ENCODE measurements at places on chromosomes 1 and 21. TPM values are rescaled to one million over a fixed set of nuclear protein-coding genes. Genes with fewer than 3 reads are reported as not detected.

GRCh38 chr1:172345077-172345476 is 75.4 kb upstream of the C1orf105 start:
- no peaks in the 10 kb centered on the region for H3K36me3 ChIP-seq
- no peak overlapping the region for H3K4me3 ChIP-seq
- no peaks in the 10 kb centered on the region for H3K4me1 ChIP-seq

DNA sequence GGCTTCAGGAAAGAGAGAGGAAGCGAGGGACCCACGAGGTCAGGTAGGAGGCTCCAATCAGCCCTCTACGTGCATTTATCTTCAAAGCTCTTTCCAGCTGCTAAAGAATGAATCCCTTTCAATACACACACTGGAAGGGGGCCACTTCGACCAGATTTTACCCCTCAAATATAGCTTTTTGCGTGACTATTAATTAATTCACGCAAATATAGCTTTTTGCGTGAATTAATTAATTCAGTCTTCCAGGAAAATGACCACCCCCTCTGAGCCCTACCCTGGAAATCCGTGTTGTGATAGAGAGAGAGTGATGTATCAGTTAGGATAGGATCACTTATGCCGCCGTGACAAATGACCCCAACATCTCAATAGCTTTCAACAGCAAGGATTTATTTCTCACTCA is 265.2 kb upstream of the TMEM51 start:
- no peak for DNase-seq
- H3K36me3 ChIP-seq = no peaks in the 10 kb centered on the region

DNA sequence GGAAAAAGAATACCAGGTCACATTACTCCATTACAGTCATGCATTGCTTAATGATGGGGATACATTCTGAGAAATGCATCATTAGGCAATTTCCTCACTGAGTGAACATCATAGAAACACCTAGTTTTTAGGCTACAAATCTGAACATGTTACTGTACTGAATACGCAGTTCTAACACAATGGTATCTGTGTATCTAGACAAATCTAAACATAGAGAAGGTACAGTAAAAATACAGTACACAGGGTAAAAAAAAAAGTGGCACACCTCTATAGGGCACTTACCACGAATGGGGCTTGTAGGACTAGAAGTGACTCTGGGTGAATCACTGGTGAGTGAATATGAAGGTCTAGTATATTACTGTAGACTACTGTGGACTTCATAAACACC is 115.7 kb downstream of the AKT3 start:
- peaks cover 6% of the 10 kb centered on the region for H3K4me1 ChIP-seq
- no peak overlapping the region for H3K27ac ChIP-seq
- H3K27me3 ChIP-seq = no peaks in the 10 kb centered on the region
- no peaks in the 10 kb centered on the region for H3K36me3 ChIP-seq
- DNase-seq = no peak

DNA sequence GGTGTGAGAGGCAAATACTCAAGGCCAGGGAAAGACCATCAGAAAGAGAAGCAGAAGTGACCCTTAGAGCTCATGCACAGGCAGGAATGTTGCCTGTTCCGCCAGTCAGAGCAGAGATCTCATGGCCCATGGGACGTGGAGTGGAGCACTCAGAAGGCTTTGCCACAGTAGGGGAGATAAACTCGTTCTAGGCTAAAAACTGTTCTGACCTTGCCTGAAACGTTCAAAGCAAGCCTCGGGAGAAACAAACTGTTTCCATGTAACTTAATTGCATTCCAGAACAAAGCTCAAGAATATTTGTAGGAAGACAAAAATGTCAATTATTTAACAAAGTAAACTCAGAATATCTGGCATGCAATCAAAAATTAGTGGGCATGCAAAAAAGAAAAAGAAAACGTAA is 20.7 kb upstream of the SLC19A1 start:
- no peaks in the 10 kb centered on the region for H3K27me3 ChIP-seq
- no peaks in the 10 kb centered on the region for H3K36me3 ChIP-seq
- no peak for DNase-seq
- no peak overlapping the region for H3K27ac ChIP-seq
- H3K4me1 ChIP-seq = no peaks in the 10 kb centered on the region
- H3K4me3 ChIP-seq = no peak overlapping the region

GRCh38 chr1:57474137-57474750 is 50.4 kb upstream of the DAB1 start:
- no peaks in the 10 kb centered on the region for H3K27me3 ChIP-seq
- no peaks in the 10 kb centered on the region for H3K4me1 ChIP-seq
- H3K4me3 ChIP-seq = no peak overlapping the region
- H3K36me3 ChIP-seq = no peaks in the 10 kb centered on the region

DNA sequence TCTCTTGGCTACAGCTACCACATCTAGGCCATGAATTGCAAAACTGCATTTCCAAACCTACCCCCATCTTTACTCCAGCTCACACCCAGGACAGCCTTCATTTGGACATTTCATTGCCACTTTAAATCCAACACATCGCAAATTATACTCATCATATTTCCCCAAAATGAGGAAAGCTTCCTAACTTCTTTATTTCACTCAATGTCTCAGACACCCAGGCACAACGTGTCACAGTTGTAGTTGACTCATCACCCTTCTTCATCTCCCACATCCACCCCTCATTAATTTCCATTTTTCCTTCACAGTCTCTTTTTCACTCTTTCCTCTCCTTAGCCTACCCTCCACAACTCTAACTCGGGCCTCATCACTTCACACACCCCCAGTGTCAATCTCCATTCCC is 6.7 kb downstream of the OTUD7B start:
- DNase-seq = no peak
- H3K27ac ChIP-seq = no peak overlapping the region
- H3K36me3 ChIP-seq = no peaks in the 10 kb centered on the region
- H3K4me1 ChIP-seq = peaks cover 12% of the 10 kb centered on the region
- no peaks in the 10 kb centered on the region for H3K27me3 ChIP-seq

DNA sequence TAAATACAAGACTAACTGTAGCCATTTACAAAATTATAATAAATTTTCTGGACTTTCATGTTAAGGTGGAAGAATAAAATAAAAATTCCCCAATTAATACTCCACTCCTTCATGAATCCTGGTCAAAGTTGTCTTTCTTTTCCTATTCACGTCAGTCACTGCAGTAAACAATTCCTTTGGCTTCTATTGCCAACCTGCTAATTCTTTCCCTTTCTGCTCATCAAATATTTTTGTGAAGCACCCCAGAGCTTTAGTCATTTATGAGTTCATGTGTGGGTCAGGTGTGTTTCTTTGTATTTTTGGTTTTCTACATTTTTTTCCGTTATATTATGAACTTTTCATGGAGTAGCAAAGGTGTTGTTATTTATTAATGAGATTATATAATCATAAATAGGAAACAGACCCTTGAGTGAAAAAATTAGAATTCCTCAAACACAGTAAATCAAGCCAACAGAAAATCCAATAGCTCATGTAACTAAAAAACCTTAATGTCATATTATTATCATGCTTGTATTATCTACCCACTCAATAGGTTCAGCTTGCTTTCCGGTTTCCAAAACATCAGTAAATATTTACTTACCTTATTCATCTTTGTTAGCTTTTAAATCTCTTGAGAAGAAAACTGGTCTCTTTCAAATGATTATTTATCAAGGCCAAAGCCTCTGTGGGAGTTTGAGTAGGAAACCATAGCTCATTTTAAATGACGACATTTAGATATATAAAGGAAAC is 29.6 kb upstream of the PLA2G4A start:
- no peaks in the 10 kb centered on the region for H3K27me3 ChIP-seq
- H3K4me3 ChIP-seq = no peak overlapping the region
- H3K4me1 ChIP-seq = no peaks in the 10 kb centered on the region
- no peak for DNase-seq
- H3K27ac ChIP-seq = no peak overlapping the region

DNA sequence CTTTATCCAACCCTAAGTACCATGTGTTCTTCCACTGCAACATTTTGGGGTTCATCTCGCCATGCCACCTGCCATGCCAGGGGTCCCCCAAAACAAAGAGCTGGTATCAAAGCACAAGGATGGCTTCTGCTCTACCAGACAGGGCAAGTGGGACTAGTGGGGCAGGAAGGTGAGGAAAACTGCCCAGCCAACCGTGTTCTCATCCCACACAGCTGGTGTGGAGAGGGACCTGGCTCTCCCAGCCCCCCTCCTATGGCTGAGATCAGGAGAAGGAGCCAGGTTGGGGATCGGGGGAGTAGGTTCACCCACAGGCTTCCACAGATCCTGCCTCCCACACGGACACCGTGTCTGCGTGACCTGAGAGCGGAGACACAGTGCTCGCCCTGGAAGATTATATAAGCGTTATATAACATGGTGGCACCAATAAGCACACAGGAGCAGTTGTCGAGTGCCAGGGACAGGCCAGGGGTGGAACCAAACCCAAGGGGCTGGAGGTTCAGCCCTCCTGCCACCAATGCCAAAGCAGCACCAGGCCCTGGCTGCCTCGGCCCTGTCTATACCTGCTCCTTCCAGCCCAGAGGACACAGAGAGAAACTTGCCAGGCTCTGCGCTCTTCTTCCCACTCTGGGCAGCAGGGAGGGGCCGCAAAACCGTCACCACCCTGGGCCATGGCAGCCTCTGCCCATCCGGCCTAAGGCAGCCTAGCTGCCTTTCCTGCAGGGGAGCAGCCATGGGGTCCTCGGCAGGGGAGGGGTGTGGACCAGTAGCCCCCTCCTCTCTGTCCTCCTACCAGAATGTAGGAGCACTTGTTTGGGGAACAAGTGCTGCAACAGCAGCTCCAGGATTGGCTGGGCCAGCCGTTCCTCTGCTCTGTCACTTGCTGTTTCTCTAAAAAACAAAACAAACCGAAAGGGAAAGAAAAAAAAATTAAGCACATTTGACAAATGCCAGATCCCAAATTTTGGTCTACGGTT is 43.5 kb downstream of the CD34 start:
- no peak for DNase-seq
- H3K27ac ChIP-seq = peak overlapping the region; percentile 83
- peak overlapping the region; percentile 71 for H3K4me3 ChIP-seq
- H3K36me3 ChIP-seq = peaks cover 11% of the 10 kb centered on the region
- peaks cover 83% of the 10 kb centered on the region for H3K4me1 ChIP-seq

GRCh38 chr1:113046569-113046968 is 26.4 kb upstream of the LRIG2 start:
- H3K4me3 ChIP-seq = peak overlapping the region; percentile 36
- no peak for DNase-seq
- H3K27me3 ChIP-seq = no peaks in the 10 kb centered on the region
- peaks cover 34% of the 10 kb centered on the region for H3K4me1 ChIP-seq
- no peaks in the 10 kb centered on the region for H3K36me3 ChIP-seq
- no peak overlapping the region for H3K27ac ChIP-seq

DNA sequence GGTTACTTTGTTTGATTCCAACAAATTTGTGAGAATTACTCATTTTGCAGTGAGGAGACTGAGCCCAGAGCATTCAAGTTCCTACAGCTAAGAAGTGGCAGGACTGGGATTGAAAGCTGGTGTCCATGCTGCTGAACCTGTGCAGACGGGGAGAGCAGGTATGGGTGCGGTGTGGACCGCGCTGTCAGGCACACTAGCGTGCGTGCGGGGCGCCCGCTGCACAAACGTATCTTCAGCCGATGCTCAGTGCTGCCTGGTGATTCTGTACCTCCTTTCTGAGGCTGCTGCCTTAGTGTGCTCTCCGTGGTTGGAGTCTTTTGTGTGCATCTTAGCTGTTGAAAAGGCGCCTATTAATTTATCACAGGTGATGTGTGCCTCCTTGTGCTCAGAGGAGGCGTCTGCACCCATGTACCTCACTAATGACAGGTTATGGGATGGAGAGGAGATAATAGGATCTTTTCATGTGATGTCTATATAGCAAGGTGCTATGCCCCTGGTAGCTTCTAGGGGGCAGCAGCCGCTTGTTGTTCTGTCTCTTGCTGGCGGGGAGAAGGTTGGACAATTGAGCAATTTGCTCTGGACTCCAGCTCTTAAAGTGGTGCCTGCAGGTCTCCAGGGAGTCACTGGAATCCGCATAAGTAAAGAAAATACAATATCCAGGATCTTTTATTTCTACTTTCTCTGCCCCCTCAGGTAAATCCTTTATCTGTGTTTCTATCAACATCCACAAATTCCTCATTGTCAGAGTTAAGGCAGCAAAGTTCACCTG is 32.5 kb downstream of the PEX14 start:
- H3K27me3 ChIP-seq = no peaks in the 10 kb centered on the region
- H3K4me1 ChIP-seq = peaks cover 42% of the 10 kb centered on the region
- H3K36me3 ChIP-seq = no peaks in the 10 kb centered on the region
- peak; percentile 39 for DNase-seq

GRCh38 chr1:169060043-169060722 is 46.3 kb upstream of the ATP1B1 start:
- H3K36me3 ChIP-seq = no peaks in the 10 kb centered on the region
- no peak for DNase-seq
- H3K4me3 ChIP-seq = no peak overlapping the region
- H3K27me3 ChIP-seq = no peaks in the 10 kb centered on the region
- H3K27ac ChIP-seq = no peak overlapping the region
- no peaks in the 10 kb centered on the region for H3K4me1 ChIP-seq

SIKE1 gene
- 66.0 TPM for total RNA-seq

OR10Z1 gene
- total RNA-seq = not detected

ABCG1 gene
- total RNA-seq = 3.7 TPM

TMPRSS15 gene
- total RNA-seq = not detected

PRR9 gene
- not detected for total RNA-seq

ANKRD34A gene
- 6.9 TPM for total RNA-seq

TOR1AIP2 gene
- total RNA-seq = 71.6 TPM

CRP gene
- total RNA-seq = not detected

Measured in CD8-positive, alpha-beta memory T cell (primary cell).